Osteocyte (in vitro differentiated cells): ENCODE measurements at places on chromosomes 6 and 20. TPM values are rescaled to one million over a fixed set of nuclear protein-coding genes. Genes with fewer than 3 reads are reported as not detected.
A peak's percentile ranks its signal among the peaks of the same experiment; 100 is the strongest.

GRCh38 chr20:4060064-4060795, 44.9 kb upstream of the RNF24 start:
- no peaks in the 10 kb centered on the region for H3K27me3 ChIP-seq
- DNase-seq = no peak
- H3K4me3 ChIP-seq = no peak overlapping the region
- no peaks in the 10 kb centered on the region for H3K36me3 ChIP-seq

DNA sequence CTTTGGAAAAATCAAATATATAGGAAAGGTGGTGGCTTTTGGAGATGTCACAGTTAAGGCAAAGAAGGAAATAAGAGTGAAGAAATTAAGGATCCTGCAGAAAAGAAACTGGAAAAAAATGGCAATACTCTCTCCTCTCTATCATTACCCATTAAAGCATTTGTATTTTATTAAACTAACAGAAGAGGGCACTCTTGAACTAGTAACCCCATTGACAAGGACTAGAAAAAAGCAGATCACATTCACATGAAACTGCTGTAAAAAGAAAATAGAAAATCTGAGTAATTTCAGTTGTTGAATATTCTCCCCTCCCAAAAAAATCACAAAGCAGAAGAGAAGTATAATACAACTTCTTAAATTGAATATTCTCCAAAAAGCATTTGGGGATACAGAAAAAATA, 104.1 kb upstream of the SLC35B3 start:
- H3K36me3 ChIP-seq = no peaks in the 10 kb centered on the region
- H3K27ac ChIP-seq = no peak overlapping the region
- H3K4me1 ChIP-seq = no peaks in the 10 kb centered on the region
- H3K4me3 ChIP-seq = no peak overlapping the region
- DNase-seq = no peak

DNA sequence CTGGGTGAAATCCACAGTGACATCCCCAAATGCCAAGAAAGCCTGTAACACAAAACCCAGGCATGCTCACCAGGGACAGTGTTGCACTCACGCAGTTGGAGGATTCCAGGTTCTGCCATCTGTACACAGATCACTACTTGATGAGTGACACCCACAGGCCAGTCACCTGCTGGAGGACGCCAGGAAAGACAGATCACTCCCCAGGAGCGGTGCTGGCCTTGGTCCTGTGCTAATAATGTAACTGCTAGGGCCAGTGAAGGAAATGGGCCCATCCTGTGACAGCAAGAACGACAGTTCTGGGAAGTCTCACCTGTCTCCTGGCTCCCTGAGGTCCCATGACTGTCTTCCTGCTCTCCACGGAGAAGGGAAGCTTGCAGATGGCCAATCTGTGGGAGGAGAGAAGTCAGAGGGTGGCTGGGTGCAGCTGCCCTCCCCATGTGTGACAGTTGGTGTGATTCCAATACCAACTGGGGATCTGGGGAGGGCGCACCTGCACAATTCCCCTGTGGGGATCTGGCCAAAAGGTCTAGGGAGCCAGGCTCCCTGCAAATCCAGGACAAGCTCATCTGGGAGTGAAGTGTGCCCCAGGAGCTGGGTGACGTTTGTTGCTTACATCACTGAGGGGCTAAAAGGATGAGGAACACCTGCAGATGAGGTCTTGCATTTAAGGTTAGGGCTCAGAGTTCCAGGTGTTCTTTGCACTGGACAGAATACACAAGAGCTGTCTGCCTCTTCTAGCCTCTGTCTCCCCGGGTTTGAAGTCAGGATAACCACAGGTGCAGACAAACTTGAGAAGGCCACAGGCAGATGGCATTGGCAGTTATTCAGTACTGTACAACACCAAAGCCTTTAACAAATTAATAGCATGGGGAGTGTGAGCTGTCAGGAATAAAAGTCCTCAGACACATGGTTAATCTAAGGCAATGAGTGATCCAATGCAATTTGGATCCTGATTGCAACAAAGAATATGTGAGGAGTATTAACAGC, 10.3 kb downstream of the ZNF337 start:
- H3K27me3 ChIP-seq = no peaks in the 10 kb centered on the region
- DNase-seq = no peak
- no peaks in the 10 kb centered on the region for H3K4me1 ChIP-seq
- peaks cover 35% of the 10 kb centered on the region for H3K36me3 ChIP-seq

GRCh38 chr6:37582306-37582705, 82.6 kb upstream of the CCDC167 start:
- H3K4me1 ChIP-seq = no peaks in the 10 kb centered on the region
- H3K36me3 ChIP-seq = no peaks in the 10 kb centered on the region
- no peak overlapping the region for H3K27ac ChIP-seq
- DNase-seq = no peak

DNA sequence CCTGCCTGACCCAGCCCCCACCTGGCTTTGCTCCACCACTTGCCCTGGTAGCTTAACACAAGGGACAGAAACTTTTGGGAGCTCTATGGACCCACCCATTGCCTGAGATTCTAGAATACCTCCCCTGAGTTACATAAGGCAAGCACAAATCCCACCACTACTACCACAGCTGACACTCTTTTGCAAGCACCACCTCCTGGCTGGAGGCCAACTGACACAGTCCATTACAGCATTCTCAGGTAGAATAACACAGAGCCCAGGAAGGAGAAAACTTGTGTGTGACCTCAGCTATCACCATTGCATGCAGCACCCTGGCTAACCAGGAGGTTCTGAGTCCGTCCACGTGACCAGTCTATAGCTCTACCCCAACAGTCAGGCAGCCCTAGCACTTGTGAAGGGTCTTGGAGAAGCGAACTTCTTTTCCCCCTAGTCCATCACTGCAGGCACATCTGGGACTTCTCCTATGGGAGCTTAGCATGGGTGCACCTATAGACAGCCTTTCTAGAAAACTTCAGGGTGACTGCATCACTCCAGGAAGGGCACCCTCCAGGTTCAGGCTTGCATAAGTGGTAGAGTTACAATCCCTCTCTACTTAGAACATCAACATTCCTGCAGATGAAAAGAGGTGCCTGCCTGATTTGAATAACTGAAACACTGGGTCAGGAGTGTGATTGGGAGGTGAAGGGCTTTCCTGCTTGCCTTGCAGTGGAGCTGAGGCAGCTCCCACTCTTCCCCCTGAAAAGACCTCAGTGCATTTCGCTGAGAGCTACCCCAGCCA, 30.1 kb downstream of the CITED2 start:
- H3K36me3 ChIP-seq = no peaks in the 10 kb centered on the region
- H3K27me3 ChIP-seq = no peaks in the 10 kb centered on the region
- DNase-seq = no peak
- no peak overlapping the region for H3K27ac ChIP-seq
- H3K4me1 ChIP-seq = no peaks in the 10 kb centered on the region

- no peak for DNase-seq
- peaks cover 8% of the 10 kb centered on the region for H3K4me1 ChIP-seq
- no peaks in the 10 kb centered on the region for H3K36me3 ChIP-seq
Observed at GRCh38 chr6:95087394-95088097, 489.8 kb upstream of the MANEA start.

DNA sequence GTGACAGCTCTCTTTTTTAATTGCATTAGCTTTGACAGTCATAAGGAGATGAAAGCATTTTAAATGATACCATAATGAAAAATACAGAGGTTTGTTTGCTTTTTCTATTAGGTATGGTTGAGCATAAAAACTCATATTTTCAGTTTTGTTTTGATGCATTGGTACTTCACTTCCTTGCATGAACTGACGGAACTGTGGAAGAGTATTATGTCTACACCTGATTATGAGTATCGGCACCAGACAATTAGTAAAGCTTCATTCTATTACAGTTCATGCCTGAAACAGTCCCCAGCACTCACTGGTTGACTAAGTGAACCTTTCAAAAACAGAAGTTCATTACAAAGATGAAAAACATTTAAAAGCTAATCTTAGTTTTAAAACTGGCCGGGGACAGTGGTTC, 593.0 kb downstream of the GRIK2 start:
- H3K4me1 ChIP-seq = no peaks in the 10 kb centered on the region
- no peaks in the 10 kb centered on the region for H3K27me3 ChIP-seq
- no peaks in the 10 kb centered on the region for H3K36me3 ChIP-seq
- H3K4me3 ChIP-seq = no peak overlapping the region
- no peak for DNase-seq

DNA sequence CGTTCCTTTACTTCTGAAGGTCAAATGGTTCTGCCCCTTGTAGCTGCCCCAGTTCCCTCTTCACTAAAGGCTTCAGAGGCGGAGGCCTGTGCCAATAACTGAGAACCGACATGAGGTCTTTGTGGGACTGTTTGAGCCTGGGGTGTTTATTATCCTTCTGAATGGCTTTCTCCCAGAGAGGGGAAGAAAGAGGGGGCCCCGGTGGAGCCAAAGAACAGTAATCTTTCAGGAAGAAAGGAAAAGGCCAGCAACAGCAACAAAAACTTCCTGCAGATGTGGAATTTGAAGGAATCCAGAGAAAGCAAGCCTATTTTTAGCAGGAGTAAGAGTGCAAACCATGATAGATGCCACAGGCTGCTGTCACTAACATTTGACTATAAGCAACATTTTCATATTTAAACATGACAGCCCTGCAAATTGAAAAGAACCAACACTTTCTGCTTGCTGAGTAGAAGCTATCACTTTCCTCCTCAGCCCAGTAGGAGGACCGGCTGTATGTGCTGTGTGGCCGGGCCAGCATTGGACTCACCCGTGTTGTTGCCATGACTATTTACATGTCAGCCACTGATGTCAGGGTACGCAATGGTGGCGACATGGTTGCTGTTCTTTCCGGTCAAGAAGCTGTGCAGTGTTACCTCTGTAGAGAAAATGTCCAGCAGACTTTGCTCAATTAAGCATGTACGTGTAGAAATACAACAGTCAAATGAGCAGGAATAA, 121.3 kb downstream of the SOBP start:
- no peak overlapping the region for H3K4me3 ChIP-seq
- DNase-seq = no peak
- H3K4me1 ChIP-seq = peaks cover 18% of the 10 kb centered on the region
- peak overlapping the region; percentile 28 for H3K27ac ChIP-seq
- no peaks in the 10 kb centered on the region for H3K36me3 ChIP-seq
- H3K27me3 ChIP-seq = no peaks in the 10 kb centered on the region

DNA sequence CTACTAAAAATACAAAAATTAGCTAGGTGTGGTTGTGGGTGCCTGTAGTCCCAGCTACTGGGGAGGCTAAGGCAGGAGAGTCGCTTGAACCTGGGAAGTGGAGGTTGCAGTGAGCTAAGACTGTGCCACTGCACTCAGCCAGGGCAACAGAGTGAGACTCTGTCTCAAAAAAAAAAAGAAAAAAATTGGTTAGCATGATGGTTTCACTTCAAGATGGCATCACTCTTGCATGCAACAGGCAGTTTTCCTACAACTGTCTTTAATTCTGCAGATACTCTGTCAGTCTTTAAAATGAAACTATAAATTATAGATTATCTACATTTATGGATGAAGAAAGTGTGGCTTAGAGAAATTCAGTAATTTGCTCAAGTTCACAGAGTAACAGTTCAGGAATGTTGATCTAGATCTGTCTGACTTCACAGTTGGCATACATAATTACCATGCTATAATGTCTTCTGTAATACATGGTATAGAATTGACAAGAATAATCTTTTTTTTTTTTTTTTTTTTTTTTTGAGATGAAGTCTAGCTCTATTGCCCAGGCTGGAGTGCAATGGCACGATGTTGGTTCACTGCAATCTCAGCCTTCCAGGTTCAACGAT, 27.0 kb downstream of the ITCH start:
- H3K4me1 ChIP-seq = peaks cover 36% of the 10 kb centered on the region
- no peak overlapping the region for H3K4me3 ChIP-seq
- H3K27me3 ChIP-seq = no peaks in the 10 kb centered on the region

DNA sequence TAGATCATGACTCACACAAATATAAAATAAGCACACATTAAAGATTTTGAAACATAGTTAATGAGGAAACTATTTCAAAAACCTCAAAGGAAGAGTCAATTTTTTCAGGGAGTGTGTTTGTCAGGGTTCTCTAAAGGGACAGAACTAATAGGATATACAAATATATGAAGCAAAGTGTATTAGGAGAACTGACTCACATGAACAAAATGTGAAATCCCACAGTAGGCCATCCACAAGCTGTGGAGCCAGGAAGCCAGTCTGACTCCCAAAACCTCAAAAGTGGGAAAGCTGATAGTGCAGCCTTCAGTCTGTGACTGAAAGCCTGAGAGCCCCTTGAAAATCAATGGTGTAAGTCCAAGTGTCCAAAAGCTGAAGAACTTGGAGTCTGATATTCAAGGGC, 898.0 kb upstream of the EYS start:
- no peak for DNase-seq
- no peaks in the 10 kb centered on the region for H3K27me3 ChIP-seq
- no peaks in the 10 kb centered on the region for H3K4me1 ChIP-seq
- no peak overlapping the region for H3K27ac ChIP-seq

DNA sequence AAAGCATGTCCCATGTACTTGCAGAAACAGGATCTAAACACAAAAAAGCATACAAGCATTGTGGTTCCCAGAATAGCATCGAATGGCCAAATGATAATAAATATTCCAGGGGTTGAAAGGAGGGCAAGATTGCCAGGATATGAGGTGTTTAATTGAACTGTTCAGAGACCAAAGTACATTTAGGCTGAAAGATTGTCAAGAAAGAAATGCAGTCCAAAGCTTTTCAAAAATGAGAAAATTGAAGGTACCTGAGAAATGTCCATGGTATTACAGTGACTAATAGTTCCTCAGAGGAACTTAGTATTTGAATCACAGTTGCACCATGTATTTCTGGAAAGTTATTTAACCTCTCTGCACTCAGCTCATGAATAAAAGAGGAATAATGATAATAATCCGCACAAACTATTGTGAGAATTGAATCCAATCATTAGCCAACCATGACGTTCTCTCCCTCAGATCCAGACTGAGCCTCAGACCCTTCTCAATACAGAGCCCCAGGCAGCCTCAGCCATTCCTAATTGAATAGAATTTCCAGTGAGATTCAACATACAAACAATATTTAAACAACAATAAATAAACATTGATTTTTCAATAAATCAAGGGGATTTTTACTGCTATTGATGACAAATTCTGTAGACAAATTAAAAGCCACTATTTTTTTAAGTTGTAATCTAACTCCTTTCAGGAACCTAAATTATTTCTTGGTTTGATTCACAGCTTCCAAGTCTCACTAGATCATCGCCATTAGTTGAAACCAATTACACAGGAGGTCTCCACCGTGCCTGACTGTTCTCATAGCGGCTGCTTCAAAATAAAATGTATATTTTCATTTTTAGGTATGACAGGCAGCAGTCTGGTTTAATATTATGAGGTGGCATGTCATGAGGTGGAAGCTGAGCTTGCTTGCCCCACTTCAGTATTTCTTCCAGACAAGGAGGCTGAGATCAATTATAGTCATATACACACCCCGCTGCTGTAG, 144.3 kb upstream of the TENT5A start:
- H3K27me3 ChIP-seq = no peaks in the 10 kb centered on the region
- DNase-seq = no peak
- H3K4me3 ChIP-seq = no peak overlapping the region

CPXM1 gene
- total RNA-seq = 84.0 and 85.8 TPM in 2 replicates

CALHM6 gene
- total RNA-seq = 0.94 and 1.3 TPM in 2 replicates

HLA-DPB1 gene
- 4.7 and 5.5 TPM in 2 replicates for total RNA-seq

SLC32A1 gene
- total RNA-seq = not detected in 2 replicates

CAP2 gene
- total RNA-seq = 71.8 and 83.6 TPM in 2 replicates

SYNDIG1 gene
- 0.40 and 0.94 TPM in 2 replicates for total RNA-seq

MCCD1 gene
- not detected in 2 replicates for total RNA-seq

SYCP2L gene
- total RNA-seq = 4.3 and 7.1 TPM in 2 replicates

OR2J3 gene
- total RNA-seq = not detected in 2 replicates

THBD gene
- 66.3 and 68.3 TPM in 2 replicates for total RNA-seq
